ENCODE measurements at places on chromosomes 1 and 21.

- DNase-seq, result no peak
Observed at GRCh38 chr1:60699325-60699724, 383.0 kb upstream of the NFIA start.

DNA sequence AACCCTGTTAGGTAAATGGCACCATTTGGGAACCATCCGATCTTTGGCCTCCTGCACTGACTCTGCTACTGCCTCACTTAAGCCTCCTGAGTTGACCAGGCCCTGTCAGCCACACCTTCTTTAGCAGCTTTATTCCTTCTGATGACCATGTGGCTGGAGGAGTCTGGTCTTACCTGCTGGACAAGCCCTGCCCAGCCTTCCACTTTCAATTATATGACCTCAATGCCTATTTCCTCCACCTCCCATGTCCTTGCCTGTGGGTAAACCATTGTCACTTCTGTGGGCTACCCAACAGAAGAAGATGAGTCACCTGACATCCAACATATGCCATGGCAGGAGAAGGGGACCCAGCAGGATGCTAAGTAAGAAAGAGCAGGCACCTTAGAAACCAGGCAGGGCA, 393.8 kb downstream of the NTNG1 start:
- no peak for DNase-seq

- DNase-seq, result no peak
Observed at GRCh38 chr1:229027158-229027557, 243.8 kb upstream of the RAB4A start.

DNA sequence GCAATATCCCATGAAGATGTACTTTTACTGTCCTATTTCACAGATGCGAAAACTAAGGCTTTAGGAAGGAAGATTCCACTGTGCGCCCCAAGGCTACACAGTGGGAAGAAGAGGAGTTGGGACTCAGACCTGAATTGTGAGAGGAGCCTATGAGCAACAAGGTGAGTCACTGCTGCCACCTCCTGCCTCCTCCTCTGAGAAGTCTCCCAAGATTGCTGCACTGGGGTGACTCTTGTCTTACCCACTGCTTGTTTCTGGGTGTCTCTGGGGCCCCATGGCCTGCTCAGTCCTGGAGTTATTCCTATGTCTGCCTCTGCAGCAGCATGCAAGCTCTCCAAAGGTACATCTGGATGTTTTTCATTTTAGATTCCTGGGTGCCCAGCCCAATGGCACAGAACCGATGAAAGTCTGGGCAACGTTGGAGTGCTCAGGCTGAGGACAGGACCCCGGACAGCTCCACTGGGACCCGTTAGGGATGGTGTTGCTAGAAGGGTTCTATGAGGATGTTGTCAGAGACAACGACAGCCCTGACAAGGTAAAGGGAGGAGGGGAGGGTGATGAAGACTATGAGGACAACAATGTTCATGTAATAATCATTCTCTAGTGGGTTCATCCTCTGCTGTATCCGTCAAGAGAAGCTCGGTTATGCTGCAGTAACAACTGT, 11.0 kb upstream of the C1QA start:
- DNase-seq, result no peak

DNA sequence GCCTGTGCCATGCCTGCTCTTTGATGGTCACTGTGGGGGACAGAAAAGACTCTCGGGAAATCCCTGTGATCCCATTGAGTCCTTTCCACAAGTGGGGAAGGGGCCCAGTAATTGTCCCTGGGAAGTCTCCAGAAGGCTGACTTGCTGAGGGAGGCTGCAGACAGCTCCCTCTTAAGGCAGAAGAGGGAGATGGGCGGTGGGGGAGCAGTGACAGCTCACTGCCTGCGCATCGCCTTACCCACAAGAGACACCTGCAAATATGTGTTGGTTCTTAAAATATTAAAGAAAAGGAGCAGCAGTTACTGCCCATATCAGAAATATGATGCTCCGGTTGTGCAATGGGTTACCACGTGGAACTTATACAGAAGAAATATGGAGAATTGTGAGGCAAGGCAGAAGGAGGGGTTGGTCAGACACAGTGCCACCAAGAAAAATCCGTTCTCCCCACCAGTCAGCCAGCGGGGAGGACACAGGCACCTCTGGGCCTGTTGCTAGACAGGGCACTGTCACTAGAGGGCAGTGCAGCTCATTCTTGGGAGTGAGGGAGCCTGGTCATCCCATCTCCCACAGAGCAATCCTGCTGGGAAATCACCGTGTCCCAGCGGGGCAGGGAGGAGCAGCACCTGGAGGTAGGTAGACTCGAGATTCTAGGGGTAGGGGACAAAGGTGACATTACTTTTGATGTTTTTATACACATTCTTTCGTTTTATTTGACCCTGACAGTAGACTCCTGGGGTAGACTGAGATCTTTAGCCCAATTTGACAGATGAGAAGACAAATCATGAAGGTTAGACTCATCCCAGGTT, 6.9 kb upstream of the CAMK1G start:
- peak; percentile 74 for DNase-seq

- DNase-seq, result no peak
Observed at GRCh38 chr1:46098027-46098712, 34.3 kb downstream of the PIK3R3 start.

DNA sequence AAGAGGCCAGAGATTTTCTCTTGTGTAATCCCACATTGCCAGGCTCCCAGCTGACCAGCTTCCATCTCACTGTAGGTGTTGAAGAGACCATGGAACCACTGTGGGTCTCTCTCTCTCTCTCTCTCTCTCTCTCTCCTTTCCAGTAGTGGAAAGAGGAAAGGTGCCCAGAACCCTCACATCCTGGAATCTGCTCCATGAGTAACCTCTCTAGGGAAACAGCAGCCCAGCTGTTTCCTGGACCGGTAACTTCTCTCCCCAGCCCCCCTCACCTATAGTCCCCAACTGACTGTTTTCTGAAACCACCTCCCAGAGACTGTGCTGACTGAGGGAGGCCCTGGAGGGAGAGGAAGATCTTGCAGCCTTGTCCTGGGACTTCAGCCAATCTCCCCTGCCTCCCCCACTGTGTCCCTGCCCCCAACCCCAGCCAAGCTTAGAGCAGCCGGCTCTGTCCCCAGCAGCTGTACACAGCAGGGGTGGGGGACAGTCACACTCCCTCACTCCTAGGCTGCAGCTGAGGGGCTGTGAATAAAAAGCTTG, 20.6 kb upstream of the SLC45A3 start:
- no peak for DNase-seq

- no peak for DNase-seq
Observed at GRCh38 chr1:19481826-19482398, 3.4 kb downstream of the CAPZB start.

DNA sequence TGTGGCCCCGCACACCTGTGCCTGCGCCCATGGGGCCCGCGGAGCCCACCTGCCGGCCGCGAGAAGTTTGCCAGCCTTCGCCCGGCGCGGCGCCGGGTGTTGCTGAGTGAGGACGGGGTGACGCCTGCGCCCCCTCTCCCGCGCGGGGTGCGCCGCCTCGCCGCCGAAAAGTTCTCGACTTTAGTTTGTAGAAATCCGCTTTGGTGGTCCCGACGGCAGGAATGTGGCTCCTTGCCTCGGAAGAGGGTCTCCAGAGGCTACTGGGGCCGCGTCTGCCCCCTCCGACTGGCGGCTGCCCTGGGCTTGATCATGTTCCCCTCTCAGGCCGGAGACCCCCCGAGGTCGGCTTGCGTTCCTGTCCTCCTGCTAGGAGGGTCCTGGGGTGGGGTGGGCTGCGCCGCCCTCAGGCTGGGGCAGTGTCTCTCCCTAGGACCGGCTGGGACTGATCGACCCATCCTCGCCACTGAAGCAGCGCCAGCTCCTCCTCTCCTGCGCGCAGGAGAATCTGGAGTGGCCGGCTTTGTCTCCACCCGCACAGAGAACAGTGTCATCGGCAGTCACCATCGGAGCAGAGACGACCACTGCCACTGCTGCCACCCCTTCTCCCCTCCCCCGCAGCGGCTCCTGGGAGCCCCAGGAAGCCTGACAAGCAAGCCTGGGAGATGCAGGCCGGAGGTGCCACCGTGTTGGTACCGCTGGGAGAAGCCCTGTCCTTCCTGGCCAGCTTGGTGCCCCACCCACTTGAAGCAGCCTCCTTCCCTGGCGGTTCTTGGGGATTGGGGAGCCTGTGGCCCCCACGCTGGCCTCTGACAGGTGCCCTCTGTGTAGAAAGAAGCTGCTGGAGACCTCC, 553 bp upstream of the SLC30A2 start:
- DNase-seq, result no peak

- DNase-seq, result no peak
Observed at GRCh38 chr1:63475761-63476160, 47.3 kb downstream of the ITGB3BP start.

DNA sequence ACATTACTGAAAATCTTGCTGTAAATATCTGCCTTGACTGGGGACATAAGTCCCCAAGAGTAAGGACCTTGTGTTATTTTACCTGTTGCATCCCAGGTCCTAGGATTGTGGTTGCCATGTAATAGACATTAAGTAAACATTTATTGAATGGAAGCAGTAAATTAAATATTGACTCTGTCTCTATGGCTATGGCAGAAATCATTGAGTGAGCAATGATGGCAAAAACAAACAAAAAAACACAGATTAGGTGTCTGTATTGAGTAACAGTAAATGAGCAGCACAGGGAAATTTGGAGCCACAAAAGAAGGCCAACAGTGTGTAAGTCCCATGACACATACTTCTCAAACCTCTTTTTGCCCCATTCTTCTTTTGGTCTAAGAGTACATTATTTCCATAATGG, 240.4 kb downstream of the NFIA start:
- DNase-seq, result no peak

DNA sequence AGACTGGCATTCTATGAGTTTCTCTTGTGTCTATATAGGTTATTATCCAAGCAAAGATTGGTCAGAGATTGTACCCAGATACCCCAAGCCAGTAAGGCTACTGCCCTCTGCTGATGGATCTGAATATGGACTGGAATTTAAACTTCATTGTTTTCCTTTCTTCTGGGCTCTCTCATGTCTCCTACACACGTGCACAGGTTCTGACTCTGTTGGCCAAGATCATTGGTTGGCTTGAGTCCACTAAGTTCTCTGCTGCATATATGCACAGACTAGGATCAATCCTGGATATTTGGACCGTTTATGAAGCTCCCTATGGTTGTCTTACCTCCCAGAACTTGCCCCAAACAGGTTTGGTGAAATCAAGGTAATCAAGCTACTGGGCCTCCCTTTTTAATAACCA, 69.7 kb downstream of the CC2D1B start:
- DNase-seq, result peak; percentile 43

GRCh38 chr1:36154765-36155407, 1.1 kb upstream of the MAP7D1 start:
- peak; percentile 31 for DNase-seq

DNA sequence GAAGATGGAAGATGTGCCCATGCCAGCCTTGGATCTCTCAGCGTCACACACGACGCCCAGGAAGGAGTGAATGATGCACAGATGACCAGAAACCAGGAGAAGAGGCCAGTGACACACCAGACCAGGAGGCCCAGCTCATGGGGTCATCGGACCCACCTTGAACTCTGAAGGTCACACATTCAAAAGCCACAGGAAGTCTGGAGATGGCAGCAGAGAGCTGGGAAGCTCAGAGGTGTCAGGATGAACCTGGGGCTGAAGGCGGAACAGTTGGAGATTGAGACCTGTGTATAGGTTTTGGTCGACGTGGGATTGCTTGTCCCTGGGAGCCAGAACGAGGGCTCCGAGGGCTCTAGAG, 43.6 kb downstream of the SLC19A1 start:
- DNase-seq, result no peak

- no peak for DNase-seq
Observed at GRCh38 chr1:217535601-217536377, 95.1 kb downstream of the GPATCH2 start.

DNA sequence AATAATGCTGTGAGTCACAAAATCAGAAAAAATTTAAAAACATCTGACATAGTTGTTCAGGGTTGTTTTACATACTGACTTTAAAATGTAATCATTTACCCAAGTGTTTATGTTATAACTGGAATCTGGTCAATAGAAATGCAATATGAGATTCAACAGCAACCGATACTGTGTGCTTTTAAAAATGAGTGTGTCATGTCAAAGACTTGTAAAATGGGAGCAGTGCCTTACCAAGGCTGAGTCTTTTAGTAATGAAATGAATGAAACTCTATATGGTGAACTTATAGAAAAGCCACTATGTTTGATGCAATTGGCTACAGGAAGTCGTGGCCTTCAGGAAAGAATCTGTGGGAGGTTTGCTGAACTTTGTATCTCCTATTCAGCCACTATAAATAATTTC, 570.2 kb downstream of the DPYD start:
- DNase-seq, result no peak

DNA sequence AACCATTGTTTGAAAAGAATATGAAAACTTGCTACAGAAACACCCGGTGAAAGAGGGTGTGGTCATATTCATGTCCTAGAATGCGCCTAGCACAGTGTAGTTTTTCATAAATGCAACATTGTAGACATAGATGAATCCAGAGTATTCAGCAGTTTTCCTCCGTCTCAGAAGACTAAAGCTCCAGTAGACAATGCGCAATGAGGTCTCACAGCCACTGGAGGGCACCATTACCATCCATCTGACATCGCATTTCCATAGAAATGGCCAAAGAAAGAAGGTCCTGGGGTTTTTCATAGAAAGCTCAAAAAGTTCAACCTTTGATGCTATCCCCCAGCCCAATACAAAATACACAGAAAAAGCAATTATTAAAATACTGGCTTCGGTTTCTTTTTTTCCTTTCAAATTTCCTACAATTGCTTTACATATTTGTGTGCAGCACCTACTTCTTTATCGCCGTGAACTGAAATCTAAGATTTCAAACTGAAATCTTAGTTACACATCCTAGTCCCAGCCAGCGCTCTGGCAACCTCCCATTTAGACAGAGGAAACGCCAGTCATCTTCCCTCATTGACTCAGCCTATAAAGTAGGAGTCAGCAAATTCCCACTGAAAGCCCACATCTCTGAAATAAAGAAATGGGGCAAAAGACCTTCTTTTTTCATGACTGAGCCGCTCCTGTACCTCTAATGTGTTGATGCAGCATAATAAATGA, 3.9 kb upstream of the CD58 start:
- peak; percentile 75 for DNase-seq

DNA sequence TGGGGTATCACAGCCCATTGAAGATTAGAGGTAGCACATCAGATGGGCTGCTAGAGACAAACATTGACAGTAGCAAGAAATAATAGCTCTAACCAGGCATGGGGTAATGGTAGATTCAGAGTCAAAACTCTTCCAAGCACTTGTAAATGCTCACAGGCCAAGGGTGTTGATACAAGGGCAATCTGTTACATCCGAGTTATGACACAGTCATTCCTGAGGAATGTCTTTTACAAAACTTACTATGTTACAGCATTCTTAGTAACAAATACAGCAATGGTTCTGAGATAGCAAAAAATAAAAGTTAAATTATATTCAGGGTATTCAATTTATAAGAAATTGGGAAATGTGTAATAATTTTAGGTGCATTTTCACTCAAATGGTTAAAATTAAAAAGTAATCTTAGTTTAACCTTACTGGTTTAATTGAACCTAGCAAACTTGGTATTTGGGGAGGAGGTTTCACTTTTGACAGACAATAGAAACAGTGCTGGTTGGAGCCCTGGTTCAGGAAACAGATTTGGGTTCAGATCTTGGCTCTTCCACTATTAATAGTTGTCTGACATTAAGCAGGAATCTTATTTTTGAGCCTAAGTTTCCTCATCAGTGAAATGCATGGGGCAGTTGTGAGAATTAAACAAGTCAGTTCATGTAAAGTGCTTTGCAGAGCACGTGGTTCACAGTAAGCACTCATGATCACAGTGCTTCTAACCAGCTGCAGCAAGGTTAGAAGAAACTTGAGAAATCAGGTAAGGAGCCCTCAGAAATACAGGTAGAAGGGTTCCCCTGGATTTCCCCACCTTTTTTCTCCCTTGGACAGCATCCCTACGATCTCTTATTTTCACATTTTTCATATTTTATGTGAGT, 4.4 kb downstream of the ST3GAL3 start:
- no peak for DNase-seq

Data from erythroblast (primary cell).